ENCODE measurements at places on chromosomes 5 and 9.

DNA sequence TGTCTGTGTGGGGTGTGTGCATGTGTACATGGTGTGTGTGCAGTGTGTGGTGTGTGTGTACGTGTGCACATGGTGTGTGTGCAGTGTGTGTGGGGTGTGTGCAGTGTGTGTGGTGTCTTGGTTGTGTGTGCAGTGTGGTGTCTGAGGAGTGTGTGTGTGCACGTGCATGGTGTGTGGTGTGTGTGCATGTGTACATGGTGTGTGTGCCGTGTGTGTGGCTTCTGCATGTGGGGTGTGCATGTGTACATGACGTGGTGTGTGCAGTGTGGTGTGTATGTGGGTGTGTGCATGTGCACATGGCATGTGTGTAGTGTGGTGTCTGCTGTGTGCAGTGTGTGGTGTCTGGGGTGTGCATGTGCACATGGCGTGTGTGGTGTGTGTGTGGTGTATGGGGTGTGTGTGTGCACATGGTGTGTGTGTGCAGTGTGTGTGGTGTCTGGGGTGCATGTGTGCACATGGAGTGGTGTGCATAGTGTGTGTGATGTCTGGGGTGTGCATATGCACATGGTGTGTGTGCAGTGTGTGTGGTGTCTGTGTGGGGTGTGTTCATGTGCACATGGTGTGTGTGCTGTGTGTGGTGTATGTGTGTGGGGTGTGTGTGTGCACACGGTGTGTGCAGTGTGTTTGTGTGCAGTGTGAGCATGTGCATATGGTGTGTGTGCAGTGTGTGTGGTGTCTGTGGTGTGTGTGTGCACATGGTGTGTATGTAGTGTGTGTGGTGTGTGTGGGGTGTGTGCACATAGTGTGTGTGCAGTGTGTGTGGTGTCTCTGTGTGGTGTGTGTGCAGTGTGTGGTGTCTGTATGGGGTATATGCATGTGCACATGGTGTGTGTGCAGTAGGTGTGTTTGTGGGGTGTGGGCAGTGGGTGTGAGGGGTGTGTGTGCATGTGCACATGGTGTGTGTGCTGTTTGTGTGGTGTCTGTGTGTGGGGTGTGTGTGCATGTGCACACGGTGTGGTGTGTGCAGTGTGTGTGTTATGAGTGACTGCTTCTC, 40.6 kb upstream of the ZNG1F start:
- DNase-seq = no peak
- H3K4me1 ChIP-seq = no peaks in the 10 kb centered on the region
- H3K4me3 ChIP-seq = no peak overlapping the region
- H3K27ac ChIP-seq = no peak overlapping the region

- H3K4me3 ChIP-seq = no peak overlapping the region
- peak overlapping the region; percentile 65 for H3K27ac ChIP-seq
- no peak for DNase-seq
- H3K36me3 ChIP-seq = peaks cover 37% of the 10 kb centered on the region
- H3K4me1 ChIP-seq = no peaks in the 10 kb centered on the region
- no peaks in the 10 kb centered on the region for H3K27me3 ChIP-seq
Observed at GRCh38 chr9:130632081-130632710, 32.2 kb upstream of the PRDM12 start.

DNA sequence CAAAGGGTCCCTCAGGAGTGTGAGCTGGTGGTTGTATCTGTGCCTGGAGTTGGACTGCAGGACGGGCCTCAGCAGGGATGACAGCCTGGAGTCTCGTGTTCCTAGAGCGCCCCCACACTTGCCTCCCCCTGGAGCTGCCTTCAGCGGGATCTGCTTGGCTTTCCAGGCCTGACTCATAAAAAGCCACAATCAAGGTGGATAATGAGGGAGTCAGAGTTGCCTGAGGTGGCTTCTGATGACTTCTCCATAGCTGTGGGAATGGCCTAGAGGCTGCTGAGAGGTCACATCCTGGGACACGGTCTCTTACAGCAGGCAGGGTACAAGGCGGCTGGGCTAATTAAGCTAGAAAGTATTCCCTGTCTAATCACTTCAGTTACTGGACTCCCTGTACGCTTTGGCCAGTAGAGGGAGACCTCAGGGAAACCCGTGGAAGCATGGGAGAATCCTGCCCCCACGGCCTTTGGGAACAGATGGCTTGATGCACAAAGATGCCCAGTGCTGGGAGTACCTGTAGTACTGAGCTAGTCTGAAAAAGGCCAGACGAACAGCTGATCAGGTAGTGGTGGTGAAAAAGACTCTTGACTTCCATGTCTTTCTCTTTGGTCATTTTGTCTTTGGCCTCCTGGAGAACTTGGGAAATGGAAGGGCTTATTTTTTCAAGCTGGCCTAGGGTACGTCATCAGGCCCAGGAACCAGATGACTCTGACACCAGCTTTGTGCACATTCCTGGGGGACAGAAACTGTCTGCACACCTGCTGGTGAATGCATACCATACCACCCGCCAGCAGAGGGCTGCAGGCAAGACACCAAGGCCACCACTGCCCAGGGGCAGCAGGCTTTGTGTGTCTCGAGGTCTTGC, 16.1 kb upstream of the FRRS1L start:
- H3K36me3 ChIP-seq = peaks cover 2% of the 10 kb centered on the region
- DNase-seq = no peak
- H3K4me1 ChIP-seq = no peaks in the 10 kb centered on the region

DNA sequence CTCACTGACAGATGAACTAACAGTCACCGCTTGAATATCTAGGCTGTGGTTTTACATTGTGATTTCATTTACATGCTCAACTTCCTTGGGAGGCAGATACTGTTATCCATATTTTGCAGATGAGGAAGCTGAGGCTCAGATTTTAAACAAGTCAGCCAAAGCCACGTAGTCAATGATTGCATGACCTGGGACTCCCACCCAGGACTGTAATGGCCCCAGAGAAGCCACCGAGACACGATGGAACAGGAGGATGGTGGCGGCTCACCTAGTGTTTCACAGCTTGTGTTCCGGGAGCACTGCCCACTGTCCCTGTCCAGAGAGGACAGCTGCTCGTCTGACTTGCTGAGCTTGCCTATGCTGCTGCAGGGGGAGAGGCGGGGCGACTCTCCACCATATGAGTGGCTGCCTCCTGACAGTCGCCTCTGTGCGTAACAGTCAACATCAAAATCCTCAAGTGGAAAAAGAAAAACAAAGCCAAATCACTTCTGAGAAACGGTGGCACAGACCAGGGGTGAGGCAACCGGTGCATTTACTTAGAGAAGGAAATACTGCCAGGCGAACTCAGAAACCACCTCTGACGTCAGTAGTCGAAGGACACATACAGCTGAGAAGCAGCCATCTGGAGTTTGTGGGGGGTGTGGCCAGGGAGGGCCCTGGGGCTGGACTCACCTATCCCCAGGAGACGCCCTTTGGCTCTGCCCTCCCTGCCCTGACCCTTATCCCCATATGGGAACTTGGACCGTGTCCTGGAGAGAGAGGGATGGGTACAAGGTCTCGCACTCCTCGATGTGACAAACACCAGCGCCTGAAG, 82.5 kb downstream of the PRRT1B start:
- H3K36me3 ChIP-seq = peaks cover 65% of the 10 kb centered on the region
- peak overlapping the region; percentile 97 for H3K27ac ChIP-seq
- peak overlapping the region; percentile 74 for H3K4me3 ChIP-seq
- H3K27me3 ChIP-seq = no peaks in the 10 kb centered on the region
- peaks cover 51% of the 10 kb centered on the region for H3K4me1 ChIP-seq

GRCh38 chr5:172175263-172175719, 12.7 kb downstream of the STK10 start:
- peak; percentile 78 for DNase-seq
- H3K4me3 ChIP-seq = peak overlapping the region; percentile 95
- H3K27me3 ChIP-seq = no peaks in the 10 kb centered on the region
- peak overlapping the region; percentile 98 for H3K27ac ChIP-seq
- H3K4me1 ChIP-seq = peaks cover 82% of the 10 kb centered on the region

DNA sequence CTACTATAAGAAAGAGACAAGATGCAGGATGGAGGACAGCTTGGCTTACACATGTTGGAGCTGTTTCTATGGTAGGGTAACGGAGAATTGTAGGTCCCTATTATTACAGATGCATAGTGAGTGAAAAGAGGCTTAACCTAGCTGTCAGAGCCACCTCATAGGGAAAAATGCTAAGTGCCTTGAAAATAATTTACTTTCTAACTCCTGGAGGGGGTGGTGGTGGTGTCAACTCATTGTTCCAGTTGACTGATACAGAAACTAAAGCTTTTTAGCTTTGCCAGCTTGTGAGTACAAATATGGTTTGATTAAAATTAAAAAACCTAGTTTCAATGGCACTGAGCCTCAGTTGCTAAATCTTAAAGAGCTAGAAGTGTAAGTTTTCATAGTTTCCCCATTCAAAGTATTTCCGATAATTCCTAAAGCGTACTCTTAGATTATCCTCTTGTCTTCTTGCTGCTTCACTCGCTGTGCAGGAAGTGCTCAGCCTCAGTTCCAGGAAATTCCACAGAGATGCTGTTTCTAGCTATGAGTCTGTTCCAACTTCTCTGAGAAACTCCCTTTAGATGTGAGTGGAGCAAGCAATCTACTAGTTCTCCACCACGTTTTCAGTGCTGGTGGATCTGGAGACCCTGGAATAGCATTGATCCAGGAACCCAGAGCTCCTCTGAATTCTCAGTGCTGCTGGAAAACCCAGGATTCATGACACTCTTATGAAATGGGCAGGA, 265.2 kb downstream of the DMAC1 start:
- no peak for DNase-seq
- H3K4me3 ChIP-seq = no peak overlapping the region
- no peaks in the 10 kb centered on the region for H3K4me1 ChIP-seq
- H3K36me3 ChIP-seq = no peaks in the 10 kb centered on the region
- H3K27ac ChIP-seq = no peak overlapping the region

DNA sequence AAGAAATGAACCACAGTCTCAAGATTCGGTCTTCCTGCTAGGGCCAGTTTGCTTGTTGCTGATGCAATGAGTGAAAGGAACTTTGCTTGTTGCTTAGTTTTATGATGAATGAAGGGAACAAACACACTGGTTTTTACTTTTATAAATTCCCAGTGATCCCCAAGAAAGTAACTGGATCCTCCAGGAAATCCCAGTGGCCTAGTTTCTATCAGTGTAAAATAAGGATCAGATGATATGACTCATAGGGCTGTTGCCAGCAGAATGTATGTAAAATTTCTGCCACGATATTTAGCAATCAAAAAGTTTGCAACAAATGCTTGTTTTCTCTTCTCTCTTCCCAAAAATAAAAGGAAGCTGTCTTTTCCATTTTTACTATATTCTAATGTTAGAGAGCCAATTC, 160.1 kb upstream of the CDKN2B start:
- H3K4me3 ChIP-seq = no peak overlapping the region
- H3K27me3 ChIP-seq = peaks cover 15% of the 10 kb centered on the region
- DNase-seq = no peak
- H3K36me3 ChIP-seq = peaks cover 4% of the 10 kb centered on the region
- H3K27ac ChIP-seq = no peak overlapping the region

Data from effector memory CD8-positive, alpha-beta T cell (primary cell).